NCI-H1694 treated with DMSO at 0.1 percent for 48 hours (cell line): ENCODE measurements at places on chromosomes 2 and 18.

- DNase-seq, result no peak
These were observed 94.8 kb upstream of the ZNF516 start for GRCh38 chr18:76589866-76590265.

- no peak for DNase-seq
These were observed 54.3 kb upstream of the COL3A1 start for GRCh38 chr2:188919824-188920223.

DNA sequence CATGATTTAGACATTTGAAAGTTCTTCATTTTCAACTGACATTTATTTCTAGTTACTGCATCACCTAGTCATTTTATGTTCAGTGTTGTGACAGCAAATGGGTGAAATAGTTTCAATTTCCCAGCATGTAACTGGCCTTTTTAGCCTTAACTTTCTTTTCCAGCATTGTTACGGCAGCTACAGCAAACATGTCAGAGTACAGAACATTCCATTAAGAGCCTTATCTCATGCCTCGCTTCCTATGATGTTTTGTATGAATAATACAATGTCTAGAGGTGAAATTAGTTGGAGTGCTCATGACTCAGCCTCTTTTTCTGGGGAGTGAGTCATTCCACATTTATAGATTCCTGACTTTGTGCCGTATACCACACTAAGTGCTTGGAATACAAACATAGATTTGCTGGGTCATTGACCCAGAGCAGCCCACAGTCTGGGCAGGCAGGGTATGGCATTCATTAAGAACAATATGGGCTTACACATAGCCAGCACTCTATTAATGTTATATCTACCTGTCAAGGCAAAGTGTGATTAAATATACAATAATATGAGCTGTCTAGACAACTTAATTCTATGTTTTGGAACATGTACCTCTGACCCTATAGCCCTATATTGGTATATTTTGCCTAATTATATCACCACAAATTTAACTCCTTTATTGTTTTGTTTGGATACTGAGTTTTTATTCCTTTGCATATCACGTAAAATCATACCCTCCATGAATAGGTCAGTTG is 72.2 kb downstream of the MAP2 start:
- no peak for DNase-seq

DNA sequence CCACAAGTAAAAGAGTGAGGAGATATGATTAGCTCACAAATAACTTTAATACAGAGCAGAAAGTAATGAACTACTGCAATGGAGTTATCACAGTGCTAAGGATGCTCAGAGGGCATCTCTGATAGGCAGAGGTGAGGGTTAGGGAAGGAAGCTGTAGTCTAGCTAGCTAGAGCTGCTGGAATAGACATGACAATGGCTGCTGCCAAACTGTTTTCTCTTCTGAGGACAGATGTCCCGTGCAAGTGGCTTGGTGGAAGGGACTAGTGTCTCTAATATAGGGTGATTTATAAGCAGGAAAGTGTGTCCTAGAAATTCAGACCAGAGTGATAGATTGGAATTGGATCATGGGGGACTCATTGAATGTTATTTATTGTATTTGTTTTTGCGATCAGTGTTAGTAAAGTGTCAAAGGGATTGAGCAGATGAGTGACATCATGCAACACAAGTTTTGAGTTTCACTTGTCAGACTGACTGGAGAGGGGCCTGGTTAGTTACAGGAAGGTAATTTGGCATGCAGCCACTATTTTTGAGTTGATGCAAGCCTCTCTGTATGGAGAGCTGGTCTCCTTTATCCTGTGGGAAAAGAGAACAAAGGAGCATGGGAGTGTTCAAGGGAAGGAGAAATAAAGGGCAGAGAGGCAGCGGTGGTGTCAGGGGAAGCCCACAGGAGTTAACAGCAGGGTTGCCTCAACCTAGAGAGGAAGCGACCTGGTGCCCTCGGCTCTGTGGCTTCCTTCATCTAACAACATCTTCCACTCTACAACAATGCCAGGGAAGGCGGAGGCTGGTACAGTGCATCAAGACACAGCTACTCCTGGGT is 1.9 kb downstream of the CTLA4 start:
- DNase-seq, result no peak

DNA sequence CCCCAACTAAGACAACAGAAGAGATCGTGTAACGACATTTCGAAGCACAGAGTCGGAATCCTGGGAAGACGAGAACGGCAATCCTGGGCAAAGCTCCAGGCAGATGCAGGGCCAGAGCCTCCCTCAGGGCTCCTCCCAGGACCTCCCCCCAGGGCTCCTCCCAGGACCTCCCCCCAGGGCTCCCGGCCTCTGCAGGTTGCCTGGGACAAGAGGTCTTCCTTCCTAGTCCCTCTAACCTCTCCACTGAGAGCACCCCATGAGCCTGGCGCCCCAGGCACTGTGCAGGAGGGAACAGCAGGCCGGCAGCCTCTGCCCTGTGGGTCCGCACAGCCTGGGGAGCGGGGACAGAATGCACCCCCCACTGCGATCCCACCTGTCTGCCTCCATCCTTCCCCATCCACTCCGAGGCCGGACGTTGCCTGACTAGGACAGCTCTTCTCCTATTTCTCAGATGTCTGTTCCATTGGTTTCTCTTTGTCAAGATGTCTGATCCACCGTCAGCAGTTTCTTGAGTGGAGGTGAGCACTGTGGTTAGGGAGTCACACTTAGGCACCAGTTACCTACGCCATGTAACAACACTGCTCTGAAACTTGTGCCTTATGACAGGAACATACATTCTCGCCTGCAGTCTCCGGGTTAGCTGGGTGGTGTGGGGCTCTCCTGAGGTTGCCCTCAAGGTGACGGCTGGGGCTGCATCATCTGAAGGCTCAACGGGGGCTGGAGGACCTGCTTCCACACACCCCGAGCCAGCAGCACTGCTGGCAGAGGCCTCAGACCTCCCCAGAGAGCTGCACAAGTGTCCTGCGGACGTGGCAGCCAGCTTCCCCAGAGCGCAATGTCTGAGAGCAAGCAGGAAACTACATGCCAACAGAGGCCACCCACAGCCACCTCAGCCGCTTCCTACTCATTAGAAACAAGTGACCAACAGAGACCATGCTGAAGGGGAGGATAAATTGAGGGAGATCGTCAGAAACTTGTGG is 28.9 kb downstream of the ADI1 start:
- DNase-seq, result no peak

DNA sequence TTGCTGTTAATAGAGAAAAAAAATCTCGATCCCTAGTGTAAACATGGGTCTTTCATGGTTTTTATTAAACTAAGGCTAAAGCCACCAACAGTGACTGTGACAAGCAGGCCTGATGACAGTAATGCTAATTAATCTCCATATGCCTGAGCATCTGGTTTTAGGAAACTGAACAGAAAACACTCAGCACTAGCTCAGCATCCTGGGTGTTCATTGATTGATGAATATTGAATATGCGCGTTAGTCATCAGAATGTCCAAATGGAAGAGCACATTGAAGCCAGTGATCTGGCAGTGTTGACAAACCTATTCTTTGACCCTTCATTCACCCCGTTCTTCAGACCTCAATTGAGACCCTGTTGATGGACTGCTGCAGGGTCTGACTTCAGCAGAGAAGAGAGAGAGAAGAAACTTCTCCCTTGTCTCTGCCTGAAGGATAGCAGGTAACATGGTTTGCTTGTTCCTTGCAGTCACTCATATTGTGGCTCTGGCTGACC is 283.8 kb downstream of the RDH14 start:
- DNase-seq, result peak; percentile 49

DNA sequence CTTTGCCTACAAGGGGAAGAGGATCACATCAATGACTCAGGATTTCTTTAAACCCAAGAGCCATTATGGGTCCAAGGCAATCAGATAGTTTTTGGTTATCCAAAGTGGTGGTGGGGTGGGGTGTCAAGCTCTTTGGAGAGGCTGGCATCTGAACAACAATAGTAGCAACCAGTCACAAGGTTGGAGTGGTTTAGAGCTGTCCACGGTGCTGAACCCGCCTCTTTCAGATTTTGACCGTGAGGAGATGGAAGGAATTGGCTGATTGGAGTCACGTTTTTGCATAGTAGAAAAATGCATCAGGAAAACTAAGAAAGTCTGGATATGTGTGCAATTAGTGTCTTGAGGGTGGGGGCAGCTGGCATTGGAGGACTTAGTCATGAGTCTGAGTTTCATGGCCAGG is 159.9 kb downstream of the LOXHD1 start:
- DNase-seq, result no peak

- DNase-seq, result no peak
These were observed 24.3 kb downstream of the INPP5D start for GRCh38 chr2:233084488-233084887.

- DNase-seq, result peak; percentile 52
These were observed 33.3 kb downstream of the NDUFA10 start for GRCh38 chr2:239991689-239992314.

DNA sequence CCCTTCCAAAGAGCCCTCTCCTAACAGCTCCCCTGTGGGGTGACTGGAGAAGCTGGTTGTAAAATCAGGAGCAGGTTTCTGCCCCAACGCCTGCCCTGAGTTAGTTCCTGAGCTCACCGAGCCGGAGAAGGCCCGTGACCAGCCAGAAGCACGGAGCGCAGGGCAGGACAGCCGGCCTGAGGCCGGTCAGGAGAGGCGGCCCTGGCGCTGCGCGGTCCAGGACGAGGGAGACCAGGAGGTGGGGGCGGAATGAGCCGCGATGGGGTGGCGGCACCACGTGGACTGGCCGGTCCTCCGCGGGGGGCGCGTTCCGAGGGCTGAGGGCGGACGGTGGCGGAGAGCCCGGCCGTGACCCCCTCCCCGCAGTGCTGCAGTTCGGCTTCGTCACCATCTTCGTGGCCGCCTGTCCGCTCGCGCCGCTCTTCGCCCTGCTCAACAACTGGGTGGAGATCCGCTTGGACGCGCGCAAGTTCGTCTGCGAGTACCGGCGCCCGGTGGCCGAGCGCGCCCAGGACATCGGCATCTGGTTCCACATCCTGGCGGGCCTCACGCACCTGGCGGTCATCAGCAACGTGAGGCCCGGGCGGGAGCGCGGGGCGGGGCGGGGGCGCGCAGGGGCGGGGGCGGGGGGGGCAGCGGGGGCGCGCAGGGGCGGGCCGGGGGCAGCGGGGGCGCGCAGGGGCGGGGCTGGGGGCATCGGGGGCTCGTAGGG is 29.0 kb downstream of the ANO7 start:
- DNase-seq, result no peak

- no peak for DNase-seq
These were observed 371.5 kb downstream of the NUP35 start for GRCh38 chr2:183495589-183496267.

DNA sequence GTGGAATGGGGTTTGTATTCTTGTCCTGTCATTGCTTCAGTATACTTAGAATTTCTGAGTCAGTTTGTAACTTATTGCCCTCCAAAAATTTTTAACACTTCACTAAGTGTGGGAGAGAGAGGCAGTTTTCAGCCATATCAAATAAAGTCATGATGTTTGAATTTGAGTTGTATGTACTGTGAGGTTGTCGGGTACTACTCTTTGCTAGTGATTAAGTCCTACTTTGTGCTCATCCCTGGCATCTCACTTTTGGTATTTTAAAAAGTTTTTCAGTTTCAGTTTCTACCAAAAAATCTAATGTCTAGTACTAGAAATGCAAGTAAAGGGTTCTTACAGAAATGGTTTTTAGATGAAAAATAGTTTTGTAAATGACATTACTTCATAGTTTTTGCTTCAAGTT is 40.7 kb downstream of the EIF5B start:
- DNase-seq, result no peak

GRCh38 chr2:206004004-206004693 is 81.8 kb downstream of the INO80D start:
- peak; percentile 5 for DNase-seq

GRCh38 chr18:12786669-12787068 is 83.8 kb downstream of the PSMG2 start:
- no peak for DNase-seq

DNA sequence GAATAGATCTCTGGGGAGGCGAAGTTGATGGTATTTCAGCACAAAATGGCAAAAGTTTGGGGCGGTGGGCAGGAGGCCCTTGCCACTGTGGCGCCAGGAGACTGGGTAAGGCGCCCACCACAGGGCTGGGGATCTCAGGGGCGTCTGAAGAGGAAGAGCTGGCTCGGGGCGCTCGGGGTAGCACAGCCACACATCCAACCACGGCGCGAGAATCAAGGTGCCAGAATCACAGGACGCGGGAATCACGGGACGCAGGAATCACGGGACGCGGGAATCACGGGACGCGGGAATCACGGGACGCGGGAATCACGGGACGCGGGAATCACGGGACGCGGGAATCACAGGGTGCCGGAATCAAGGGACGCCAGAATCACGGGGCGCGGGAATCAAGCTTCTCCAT is 174.4 kb downstream of the TMEM18 start:
- DNase-seq, result no peak

DNA sequence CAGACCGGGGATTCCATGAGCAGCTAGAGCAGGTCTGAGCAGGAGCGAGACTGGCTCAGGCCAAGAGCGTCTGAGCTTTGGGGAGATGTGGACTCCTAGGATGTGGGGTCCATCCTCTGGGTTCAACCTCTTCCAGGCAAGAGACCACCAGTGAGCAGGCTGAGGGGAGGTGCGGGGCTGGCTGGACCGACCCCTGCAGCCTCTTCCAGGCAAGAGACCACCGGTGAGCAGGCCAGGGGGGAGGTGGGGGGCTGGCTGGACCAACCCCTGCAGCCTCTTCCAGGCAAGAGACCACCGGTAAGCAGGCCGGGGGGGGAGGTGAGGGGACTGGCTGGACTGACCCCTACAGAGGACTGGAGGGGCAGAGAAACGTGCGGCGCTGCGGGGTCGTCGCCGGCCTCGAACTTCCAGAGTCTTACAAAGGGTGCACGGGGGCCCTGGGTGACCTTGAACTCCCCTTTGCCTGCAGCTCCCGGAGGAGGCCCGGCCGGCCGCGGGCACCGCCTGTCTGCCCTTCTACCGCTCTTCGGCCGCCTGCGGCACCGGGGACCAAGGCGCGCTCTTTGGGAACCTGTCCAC is 63.4 kb downstream of the TPO start:
- no peak for DNase-seq

GRCh38 chr18:58148954-58149471 is 105.0 kb downstream of the NEDD4L start:
- DNase-seq, result no peak

- DNase-seq, result no peak
These were observed 475.8 kb downstream of the TXNL1 start for GRCh38 chr18:56162311-56163265.

GRCh38 chr2:118593257-118593656 is 254.2 kb downstream of the EN1 start:
- DNase-seq, result no peak

DNA sequence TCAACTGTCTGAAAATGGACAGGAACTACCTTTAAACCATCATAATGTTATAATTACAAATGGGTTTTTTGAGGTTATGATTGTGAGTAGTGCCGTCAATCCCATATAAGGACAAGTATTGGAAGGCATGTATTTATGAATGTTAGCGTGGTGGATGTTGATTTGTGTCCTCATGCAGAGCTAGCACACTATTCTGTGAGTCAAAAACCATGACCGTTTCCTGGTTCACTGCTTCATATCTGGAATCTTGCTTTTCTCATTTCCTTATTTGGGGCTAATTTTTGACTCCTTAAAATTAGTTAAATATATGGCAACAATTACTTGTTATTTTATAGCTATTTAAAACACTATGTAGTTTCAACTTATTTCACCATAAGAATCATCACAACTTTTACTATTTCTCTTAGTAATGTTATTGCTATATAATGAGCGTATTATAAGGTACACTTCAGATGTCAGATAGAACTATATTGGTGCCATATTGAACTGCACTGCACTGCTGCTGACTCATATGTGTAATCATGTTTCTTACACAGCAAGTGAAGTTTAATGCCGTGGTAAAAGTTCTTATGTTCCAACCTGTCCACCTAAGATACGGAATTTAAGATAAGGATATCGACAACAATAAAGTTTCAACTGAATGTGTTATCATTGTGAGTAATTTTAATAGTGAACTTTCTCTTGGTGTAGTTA is 192.8 kb downstream of the PTGR3 start:
- no peak for DNase-seq

GRCh38 chr18:32302806-32303205 is 113.0 kb downstream of the MEP1B start:
- no peak for DNase-seq
